ENCODE measurements at places on chromosomes 4 and X.

GRCh38 chr4:110510955-110511544, 35.1 kb downstream of the ENPEP start:
- peak; percentile 38 for DNase-seq

GRCh38 chr4:128986019-128986418, 107.3 kb downstream of the SCLT1 start:
- DNase-seq = no peak

DNA sequence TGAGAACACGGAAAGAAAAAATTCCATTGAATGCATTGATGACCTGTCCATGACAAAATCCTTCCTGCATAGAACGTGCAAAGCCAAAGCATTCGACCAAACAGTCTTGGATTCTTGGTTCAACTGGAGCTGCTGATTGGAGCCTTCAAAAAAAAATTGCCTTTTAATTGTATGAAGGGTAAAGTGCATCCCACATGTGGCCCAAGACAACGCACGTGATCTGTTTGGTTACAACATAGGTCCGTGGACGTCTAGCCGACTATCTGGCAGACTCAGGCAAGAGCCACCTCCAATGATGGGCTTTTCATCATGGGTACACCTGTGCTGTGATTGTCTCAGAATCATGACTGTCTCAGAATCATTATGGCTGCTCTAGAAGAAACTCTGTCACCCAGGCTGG, 52.3 kb downstream of the SHOX start:
- DNase-seq = no peak

DNA sequence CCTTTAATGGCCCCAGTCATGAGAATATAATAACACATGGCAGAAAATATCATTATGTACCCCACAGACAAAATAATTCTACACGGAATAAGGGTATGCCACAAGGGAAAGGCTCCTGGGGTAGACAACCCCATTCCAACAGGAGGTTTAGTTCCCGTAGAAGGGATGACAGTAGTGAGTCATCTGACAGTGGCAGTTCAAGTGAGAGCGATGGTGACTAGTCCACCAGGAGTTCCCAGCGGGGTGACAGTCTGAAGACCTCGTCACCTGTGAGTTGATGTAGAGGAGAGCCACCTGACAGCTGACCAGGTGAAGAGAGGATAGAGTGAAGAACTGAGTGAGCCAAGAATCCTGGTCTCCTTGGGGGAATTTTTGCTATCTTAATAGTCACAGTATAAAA, 13.5 kb downstream of the MEPE start:
- no peak for DNase-seq

DNA sequence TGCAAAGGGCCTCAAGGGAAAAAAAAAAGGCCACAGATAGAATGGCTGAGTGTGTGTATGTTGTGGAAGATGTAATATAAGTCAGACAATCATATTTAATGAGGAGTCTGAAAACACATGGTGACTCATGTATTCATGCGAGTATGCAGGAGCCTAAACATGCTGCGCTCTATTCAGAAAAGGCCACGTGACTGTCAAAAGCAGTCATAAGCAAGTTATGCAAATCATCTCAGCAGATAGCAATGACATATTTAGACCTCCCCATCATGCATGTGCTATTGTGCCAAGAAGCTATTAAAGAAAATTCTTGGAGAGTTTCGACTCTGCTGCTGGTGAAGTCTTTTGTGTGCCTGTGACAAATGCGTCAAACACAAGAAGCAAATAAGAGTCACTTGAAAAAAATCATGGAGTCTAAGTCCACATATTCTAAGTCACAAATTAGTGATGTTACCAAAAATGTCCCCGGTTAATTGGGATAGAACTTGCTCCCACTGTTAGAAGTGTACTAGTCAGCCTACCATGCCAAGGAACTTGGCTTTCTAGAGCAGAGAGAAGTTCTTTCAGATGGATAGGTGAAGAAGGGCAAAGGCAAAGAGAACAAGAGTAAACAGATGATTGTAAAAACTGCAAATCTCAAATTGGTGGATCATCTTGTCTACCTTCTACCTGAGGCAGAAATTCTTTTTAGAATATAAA, 5.0 kb downstream of the LNX1 start:
- no peak for DNase-seq

DNA sequence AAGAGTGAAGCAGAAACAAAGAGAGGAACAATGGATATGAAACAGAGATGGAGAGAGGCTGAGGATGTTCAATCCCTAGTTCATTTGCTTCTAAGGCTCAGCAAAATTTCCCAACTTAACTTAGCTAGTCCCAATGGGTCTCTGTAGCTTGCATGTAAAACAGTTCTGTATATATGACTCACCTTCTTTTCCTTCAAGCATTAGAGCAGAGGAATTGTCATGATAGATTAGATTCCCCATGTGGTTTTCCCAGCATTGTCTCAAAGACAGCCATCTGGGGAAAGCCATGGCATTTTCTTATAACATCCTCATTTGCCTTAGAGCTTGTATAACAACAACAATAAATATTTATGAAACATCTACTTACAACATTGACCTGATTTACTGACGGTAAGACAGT, 93.9 kb upstream of the GATB start:
- no peak for DNase-seq

DNA sequence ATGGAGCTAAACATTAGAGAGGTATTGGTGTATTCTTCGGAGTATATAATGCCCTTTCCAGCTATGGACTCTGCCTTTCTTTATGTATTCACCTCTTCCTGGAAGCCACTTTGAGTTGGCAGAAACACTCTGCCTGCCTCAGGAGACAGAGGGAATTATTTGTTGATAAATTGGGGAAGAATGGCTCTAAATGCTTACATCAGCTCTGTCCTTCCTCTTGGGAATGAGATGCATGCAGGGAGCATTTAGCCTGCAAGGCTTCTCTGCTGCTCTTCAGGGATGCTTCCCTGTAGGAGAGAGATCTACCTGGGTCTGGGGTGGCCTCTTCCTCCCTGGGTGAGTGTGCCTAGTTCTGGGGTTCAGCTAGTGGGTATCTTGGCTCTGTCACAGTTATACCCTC, 6.9 kb upstream of the HS3ST1 start:
- no peak for DNase-seq

DNA sequence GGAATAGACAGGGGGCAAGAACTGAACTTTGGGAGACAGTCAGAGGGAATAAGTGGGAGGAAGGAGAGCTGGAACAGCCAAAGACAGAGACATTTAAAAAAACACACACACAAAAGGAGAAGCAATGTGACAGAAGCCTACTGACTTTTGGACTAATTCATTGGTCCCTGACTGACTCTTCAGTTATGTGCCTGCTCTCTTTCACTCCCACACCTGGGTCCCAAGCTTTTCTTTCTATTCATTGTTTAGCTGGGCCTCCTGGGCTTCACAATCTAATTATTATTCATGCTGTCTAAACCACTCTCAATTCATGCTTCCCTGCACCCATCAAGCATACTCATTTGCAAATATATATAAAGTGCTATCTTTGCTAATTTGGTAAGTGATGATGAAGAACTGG, 139.2 kb upstream of the IRS4 start:
- no peak for DNase-seq

GRCh38 chr4:16838226-16838875, 60.1 kb downstream of the LDB2 start:
- DNase-seq = no peak

DNA sequence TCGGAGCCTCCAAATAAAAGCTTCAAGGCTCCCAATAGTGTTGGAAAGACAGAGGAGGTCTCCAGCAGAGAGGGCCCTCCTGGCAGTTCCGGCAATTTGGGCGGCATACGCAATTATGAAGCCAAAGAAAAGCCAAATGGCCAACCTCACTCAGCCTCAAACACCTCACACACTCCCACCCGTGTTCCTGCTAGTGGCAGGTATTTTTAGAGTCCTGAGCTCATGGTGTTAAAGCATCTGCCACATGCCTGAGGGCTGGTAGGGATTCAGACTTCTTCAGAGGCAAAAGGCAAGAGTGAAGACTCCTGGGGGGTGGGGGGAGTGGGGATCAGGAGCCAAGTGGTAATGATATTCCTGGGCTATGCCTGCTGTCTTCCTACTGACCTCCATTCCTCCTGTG, 7.4 kb downstream of the RAB33A start:
- DNase-seq = no peak

DNA sequence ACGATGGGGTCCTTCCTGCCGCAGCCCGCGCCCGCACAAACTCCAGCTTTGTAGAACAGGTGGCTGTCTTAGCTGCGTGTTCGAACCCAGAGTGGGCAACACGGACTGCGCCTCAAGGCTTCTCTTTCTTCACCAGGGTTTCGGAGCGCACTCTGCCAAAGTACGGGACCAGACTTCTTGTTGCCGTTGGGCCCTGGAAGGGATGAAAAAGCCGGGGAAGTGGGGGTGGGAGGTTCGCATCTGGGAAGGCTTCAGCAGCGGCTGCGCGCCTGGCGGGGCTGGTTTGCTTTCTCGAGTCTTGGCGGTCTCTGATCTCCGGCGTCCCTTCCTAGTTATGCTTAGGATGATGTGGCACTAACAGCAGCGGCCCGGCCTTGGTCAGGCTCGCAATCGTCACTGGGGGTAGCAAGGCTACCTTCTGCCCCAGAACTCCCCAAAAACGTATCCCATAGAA, 673 bp downstream of the PARM1 start:
- no peak for DNase-seq

DNA sequence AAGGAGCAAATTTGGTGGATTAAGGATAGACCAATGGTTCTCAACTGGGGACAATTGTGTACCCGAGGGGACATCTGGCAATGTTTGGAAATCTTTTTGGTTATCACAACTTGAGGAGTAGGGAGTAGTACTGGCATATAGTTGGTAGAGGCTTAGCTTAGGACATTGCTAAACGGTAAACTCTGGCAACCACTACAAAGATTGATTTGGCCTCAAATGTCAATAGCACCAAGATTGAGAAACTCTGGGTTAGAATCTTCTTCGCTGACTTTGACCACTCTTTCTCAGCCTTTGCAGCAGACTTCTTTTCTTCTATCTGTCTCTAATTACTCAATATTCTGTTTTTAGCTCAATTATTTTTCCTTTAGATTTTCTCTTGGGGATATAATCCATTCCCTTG, 1.5 kb upstream of the NBDY start:
- no peak for DNase-seq

- DNase-seq = no peak
Observed at GRCh38 chrX:106921637-106922036, 1.4 kb downstream of the CLDN2 start.

GRCh38 chr4:142044271-142044670, 407.9 kb downstream of the IL15 start:
- DNase-seq = no peak

- DNase-seq = no peak
Observed at GRCh38 chr4:136664988-136665387, 867.3 kb downstream of the PCDH18 start.

GRCh38 chr4:88010966-88011365, 3.5 kb downstream of the PKD2 start:
- DNase-seq = no peak

DNA sequence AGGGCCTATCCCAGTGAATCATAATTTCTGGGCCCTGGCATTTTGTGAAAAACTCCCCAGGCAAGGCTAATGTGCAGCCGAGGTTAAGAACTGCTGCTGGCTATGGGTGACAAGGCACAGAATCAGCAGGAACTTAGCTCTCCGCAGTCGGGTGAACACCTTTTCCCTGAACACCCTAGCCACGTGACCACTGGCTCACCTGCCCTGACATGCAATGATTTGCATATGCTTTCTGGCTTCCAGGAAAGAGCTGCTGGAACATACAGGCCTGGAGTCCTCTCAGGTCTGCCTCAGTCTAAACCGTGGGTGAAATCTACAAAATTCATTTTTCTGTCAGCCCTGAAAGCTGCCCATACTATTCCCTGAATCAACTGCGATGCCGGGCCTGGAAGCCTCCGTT, 56.6 kb downstream of the ZNF827 start:
- DNase-seq = no peak

GRCh38 chr4:66855956-66856355, 689.3 kb downstream of the CENPC start:
- no peak for DNase-seq

GRCh38 chr4:10971800-10972401, 287.3 kb upstream of the CLNK start:
- no peak for DNase-seq

DNA sequence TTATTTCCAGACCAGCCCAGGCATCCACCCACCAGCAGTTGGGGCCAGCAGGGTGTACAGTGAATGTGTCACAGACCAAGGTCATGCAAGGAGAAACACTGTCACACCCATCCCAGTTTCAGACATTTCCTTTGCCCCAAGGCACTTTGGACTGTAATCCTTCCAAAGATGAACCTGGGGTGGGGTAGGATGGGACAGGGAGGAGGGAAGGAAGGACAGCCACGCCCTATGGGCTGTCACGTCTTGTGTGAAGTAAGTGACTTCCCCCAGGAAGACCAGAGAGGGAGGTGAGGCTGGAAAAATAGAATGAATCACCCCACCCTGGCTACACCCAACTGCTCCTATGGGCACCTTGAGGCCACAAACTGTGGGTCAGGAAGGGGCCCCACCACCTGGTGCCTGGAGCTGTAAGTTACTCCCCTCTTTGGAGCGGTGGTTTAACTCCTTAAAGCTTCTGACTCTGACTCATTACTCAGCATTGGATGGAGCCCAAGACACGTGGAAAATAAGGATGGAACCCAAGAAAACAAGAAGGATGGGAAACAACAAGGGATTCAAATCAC, 349.9 kb upstream of the KLF3 start:
- no peak for DNase-seq

DNA sequence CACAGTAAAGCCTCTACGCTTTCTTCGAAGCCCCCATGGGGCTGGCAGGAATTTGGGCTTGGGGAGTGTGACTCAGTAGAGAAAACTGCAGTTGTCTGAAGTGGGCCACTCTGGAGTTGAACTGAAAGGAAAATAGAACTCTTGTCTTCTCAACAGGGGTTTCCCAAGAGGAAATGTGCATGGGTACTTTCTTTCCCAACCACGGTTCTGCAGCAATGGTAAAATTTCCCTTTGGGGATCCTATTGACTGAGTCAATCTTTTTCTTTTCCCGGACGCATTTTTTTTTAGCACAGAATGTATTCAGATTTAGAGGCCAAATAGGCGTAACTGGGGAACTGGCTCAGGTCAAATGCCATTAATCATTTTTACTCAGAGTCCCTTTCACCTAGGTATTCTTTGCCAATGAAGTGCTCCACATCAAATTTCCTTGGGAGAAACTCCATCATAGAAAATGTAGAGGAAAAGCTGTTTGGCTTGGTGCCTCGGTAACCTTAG, 269.3 kb downstream of the STIM2 start:
- DNase-seq = no peak

GRCh38 chr4:24112466-24112865, 222.6 kb upstream of the PPARGC1A start:
- DNase-seq = no peak

GRCh38 chr4:63904201-63904600, 505.0 kb downstream of the TECRL start:
- DNase-seq = no peak

- no peak for DNase-seq
Observed at GRCh38 chr4:39613093-39613656, 25.5 kb downstream of the SMIM14 start.

GRCh38 chr4:139761461-139761860, 95.8 kb downstream of the MGST2 start:
- no peak for DNase-seq

- no peak for DNase-seq
Observed at GRCh38 chr4:176238826-176239225, 30.2 kb downstream of the ASB5 start.

- no peak for DNase-seq
Observed at GRCh38 chr4:42641656-42642055, 15.2 kb downstream of the ATP8A1 start.

- DNase-seq = no peak
Observed at GRCh38 chr4:158020176-158020575, 152.6 kb downstream of the GASK1B start.

GRCh38 chr4:1871471-1872021, 353 bp downstream of the NSD2 start:
- no peak for DNase-seq

GRCh38 chrX:110683925-110684324, 111.7 kb downstream of the CHRDL1 start:
- DNase-seq = no peak

All from NCI-H2227 treated with DMSO at 0.1 percent for 48 hours (cell line).